ENCODE measurements at places on chromosomes 13 and 19. TPM values are rescaled to one million over a fixed set of nuclear protein-coding genes. Genes with fewer than 3 reads are reported as not detected.

TBXA2R gene
- total RNA-seq = 0.21 TPM

DMRTC2 gene
- not detected for total RNA-seq

GPC6 gene
- 62.7 TPM for total RNA-seq

GFY gene
- not detected for total RNA-seq

FAM98C gene
- total RNA-seq = 22.2 TPM

USHBP1 gene
- 0.29 TPM for total RNA-seq

CCNA1 gene
- total RNA-seq = 0.17 TPM

ZNF69 gene
- total RNA-seq = 19.2 TPM

ZNF582 gene
- 5.1 TPM for total RNA-seq

CALR3 gene
- total RNA-seq = not detected

RYR1 gene
- 0.17 TPM for total RNA-seq

KLK2 gene
- total RNA-seq = not detected

HSPBP1 gene
- total RNA-seq = 64.3 TPM

ANGPTL4 gene
- 22.4 TPM for total RNA-seq

IQCN gene
- 0.13 TPM for total RNA-seq

PCP2 gene
- 0.75 TPM for total RNA-seq

FPR1 gene
- not detected for total RNA-seq
